ENCODE measurements at places on chromosomes 7 and 10.

- no peak for DNase-seq
Observed at GRCh38 chr10:86770412-86770960, 14.1 kb downstream of the BMPR1A start.

DNA sequence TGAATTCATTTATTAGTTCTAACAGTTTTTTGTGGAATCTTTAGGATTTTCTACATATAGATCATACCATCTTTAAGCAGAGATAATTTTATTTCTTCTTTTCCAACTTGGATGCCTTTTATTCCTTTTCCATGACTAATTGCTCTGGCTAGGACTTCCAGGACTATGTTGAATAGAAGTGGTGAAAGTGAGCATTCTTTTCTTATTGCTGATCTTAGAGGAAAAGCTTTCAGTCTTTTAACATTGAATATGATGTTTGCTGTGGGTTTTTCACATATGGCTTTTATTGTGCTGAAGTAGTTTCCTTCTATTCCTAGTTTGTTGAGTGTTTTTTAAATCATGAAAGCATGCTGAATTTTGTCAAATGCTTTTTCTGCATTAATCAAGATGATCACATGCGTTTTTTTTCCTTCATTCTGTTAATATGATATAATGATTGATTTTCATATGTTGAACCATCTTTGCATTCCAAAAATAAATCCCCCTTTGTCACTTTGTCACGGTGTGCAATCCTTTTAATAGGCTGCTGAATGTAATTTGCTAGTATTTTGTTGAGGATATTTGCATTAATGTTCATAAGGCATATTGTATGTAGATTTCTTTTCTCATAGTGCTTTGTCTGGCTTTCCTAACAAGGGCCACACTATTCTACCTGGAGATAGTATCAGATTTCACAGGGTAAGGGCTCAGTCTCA, 92.9 kb downstream of the ZNF467 start:
- no peak for DNase-seq

- DNase-seq = no peak
Observed at GRCh38 chr10:52855546-52856325, 83.2 kb upstream of the MBL2 start.

DNA sequence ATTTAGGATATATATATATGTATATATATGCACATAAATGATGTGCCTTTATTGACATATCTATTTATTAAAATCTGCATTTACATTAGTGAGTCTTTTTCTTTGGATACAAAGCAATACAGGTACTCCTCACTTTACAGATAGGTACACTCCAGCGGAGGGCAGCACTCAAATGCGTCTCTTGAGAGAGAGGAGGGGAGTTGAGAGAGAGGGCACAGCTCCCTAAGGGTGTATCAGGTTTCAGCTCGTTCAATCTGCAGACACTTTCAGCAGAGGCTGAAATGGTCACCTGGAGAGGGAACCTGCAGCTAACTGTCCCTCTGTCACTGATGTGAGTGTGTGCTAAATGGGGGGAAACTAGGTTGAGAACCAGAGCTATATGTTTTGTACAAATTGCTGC, 21.5 kb downstream of the C10orf53 start:
- no peak for DNase-seq

GRCh38 chr7:24862461-24862860, 105.2 kb upstream of the GSDME start:
- DNase-seq = no peak

DNA sequence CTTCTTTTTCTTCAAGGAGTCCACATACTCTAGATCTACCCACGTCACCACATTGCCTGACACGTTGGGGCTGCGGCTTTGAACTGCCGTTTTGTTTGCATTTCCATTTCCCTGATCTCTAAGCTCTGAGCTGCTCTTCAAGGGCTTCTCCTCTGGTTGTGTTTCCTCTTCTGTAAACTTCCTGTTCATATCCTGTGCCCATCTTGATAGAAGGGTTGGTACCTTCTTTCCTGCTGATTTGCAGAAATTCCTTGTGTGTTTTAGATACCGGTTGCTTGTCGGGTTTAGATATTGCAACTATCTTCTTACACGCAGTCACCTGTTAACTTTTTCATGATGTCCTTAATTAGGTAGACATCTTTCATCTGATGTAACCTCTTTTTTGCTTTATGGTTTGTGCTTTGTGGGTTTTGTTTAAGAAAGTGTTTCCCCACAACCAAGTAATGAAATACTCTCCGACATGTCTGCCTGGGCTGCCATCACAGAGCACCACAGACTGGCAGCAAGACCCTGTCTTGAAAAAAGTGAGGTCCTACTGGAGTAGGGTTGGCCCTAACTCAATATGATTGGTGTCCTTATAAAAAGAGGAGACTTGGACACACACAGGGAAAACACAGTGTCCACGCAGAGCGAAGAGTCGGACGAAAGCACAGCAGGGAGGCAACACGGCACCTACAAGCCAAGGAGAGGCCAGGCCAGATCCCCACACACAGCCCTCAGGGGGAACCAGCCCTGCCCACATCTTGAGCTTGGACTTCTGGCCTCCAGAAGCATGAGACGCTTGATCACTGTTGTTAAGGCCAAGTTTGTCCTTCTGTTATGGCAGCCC, 99.1 kb upstream of the PDGFA start:
- DNase-seq = no peak

GRCh38 chr7:1926908-1927306, 256.8 kb downstream of the ELFN1 start:
- DNase-seq = no peak

- no peak for DNase-seq
Observed at GRCh38 chr7:106560482-106560881, 100.5 kb downstream of the CCDC71L start.

DNA sequence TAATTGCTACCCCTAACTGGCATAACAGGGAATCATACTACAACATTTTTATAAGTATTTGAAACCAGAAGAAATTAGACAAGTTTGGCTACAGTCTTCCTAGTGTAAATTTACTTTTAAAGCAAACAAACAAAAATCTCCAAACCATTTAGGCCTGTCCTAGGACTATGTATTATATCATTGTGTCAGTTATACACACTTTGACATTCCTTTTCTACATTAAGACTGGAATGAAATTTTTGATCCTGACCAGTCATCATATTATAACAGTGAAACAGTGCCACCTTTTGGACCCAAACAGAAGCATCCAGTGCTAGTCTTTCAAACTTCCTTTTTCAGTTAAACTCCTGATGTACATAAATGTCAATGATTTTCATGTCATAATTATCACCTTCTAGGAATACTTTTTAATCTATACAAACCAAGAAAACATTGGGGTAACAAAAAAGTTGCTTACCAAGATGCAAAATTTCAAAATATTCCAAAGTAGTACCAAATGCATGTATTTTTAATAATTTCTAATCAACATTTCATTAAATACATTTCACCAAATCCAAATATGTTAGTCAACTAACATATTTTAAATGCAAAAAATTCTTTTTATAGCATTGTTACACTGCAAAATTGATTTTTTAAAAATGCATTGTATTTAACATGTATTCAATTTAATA, 75.7 kb downstream of the IMMP2L start:
- peak; percentile 78 for DNase-seq

DNA sequence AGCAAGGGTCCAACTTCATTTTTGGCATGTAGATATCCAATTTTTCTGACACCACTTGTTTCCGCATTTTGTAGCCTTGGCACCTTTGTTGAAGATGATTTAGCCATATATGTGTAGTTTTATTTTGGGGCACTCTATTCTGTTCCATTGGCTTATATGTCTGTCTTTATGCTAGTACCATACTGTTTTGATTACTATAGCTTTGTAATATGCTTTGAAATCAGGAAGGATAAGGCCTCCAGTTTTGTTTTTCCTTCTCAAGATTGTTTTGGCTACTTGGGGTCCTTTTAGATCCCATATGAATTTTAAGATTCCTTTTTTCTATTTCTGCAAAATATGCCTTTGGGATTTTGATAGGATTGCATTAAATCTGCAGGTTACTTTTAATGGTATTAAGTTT, 9.5 kb upstream of the BTBD16 start:
- DNase-seq = no peak

DNA sequence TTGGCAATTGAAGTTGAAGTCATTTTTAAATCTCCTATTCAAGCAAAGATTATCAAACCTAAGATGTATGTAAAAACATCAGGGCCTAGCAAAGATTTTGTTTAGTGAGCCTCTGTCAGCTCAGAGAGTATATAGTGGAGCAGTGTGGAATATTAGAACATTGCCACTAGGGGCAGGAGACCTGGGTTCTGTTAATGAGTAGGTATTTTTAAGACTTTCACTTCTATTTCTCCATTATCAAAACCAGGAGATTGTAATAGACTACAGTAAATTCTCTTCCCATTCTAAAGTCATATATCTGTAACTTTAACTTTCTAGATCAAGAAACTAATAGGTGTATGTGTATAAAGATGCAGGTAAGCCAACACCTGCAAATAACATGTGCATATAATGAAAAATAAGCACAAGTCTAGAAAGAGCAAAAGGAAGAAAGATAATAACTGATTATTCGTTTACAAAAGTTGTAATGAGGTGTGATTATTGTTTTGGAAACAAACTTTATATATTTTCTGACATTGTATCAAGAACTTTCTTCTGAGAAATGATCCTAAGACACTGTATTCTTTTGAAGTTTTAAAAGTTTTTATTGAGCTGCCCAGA, 64.4 kb downstream of the KCND2 start:
- peak; percentile 21 for DNase-seq

DNA sequence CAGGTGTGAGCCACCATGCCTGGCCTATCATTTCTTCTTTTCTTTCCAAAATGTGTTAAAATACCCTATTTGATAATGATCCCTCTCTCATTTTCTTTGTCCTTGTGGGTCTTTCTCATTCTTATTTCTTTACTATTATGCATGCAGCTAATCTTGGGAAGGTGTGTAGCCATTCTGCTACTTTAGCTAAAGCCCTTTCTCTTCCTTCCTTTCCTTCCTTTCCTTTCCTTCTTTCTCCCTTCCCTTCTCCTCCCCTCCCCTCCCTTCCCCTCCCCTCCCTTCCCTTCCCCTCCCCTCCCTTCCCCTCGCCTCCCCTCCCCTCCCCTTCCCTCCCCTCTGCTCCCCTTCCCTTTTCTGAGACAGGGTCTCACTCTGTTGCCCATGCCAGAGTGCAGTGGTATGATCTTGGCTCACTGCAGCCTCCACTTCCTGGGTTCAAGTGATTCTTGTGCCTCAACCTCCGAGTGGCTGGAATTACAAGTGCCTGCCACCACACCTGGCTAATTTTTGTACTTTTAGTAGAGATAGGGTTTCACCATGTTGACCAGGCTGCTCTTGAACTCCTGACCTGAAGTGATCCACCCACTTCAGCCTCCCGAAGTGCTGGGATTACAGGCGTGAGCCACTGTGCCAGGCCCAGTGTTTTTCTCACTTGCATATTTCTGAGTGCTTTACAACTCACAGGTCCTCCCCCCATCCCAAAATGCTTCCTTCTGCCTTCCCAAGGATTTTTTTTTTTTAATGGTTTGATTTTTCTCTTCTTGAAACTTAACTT, 42.3 kb downstream of the HIP1 start:
- no peak for DNase-seq

DNA sequence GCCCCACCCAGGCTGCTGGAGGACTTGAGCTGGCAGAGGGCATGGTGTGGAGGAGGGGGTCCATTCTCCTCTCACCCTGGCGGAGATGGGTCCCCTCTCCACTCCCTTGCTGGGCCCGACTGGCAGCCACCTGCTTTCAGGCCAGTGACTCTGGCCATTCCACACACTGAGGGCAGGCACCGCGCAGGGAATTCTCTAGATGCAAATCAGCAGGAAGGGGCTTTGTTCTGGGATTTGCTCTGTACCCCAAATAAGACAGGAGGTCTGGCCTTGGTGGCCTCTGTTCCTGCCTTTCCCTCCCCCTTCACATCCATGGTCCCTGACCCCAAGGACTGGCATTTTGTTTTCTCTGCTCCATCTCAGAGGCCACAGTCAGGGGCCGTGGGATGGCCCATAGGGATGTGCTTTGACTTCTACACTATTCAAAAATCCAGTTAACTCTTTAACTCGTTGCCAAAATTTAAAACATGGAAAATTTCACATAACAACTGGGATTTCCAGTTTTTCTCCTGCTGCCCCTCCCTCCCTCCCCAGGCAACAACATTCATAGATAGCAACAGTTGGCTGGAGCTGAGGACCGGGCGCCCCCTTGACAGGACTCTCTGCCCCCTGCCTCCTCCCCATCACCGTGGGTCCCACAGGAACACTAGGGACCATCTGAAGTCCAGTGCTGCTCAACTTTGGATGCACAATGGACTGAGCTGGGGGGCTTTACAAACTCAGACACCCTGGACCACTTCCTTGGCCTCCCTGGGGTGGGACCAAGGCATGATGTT, 33.9 kb downstream of the PPIF start:
- DNase-seq = no peak

DNA sequence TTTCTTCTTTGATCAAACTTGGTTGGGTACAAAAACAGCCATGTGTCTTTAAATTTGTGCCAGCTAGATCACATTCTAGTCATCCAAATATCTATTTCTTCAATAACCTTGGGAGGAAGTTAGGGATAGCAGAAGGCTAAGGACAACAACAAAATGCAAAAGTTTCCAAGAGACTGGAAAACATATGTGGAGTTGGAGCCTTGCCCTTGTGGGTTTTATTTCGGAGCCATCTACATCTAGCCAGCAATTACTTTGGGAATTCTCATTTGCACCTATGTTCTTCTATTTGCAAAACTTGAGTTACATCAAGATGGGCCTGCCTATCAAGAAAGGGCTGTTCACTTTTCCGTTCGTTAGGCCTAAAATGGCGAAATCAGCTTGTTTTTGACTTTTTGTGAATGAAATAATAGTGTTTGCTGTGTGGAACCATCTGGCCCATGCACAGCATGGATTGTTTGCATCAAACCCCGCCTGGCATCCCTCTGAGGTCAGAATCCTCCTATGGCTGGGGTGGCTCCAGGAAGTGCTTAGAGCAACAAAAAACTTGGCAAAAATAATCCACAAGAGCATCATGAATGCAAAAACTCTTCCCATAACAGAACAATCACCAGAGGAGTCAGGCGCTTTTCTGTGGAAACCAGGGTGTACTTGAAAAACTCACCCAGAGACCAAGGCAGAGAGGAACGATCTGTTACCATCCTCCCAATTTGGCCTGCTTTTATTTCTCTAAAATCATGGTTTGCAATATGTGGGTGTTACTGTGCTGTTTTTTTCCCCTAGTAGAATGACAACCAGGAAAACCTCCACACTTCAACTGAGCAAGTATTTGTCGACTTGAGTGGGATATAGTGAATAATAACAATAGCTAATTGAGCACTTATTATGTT, 36.2 kb upstream of the XPNPEP1 start:
- no peak for DNase-seq
